Cortex of kidney (tissue), 1 donor: ENCODE measurements at places on chromosomes 16 and 17.

- DNase-seq: no peak
These were observed 151.0 kb upstream of the CDC42EP4 start for GRCh38 chr17:73462823-73463222.

GRCh38 chr16:50831751-50832150 is 89.9 kb downstream of the CYLD start:
- no peak for DNase-seq

DNA sequence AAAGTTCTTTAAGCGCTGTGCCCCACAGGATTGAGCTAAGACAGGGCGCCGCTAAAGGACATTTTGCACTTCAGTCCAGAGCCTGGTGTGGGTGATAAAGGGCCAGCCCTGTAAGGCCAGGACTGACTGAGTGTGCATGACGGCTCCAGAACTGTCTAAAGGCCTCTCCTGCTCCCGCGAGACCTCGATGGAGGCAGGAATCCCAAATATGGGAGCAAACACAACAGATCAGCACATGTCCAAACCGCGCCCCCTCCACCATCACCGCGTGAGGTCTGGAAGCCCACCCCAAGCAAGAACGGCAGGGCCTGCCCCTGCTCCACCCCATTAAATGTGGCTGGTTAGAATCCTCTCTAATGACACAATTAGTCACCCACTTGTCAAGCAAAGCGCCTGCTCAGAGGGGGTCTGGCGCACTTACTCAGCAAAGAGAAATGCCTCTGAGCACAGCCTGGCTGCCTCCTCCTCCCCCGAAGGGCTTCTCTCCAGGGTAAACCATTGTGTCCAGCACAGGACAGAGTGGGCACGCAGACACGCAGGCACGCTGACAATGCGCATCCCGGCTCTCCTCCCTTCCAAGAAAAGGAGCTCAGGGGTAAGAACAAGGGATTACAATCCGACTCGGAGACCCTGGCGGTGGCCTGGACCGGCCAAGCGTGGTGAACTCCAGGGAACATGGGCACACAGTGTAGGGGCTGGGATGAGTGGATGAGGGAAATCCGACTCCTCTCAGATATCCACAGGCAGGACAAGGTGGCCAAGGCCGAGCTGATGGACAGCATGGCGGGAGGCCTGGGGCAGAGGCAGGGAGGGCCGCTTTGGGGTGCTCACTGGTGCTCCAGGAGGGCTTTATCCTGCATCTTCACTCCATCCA is 1.5 kb downstream of the MXRA7 start:
- no peak for DNase-seq

DNA sequence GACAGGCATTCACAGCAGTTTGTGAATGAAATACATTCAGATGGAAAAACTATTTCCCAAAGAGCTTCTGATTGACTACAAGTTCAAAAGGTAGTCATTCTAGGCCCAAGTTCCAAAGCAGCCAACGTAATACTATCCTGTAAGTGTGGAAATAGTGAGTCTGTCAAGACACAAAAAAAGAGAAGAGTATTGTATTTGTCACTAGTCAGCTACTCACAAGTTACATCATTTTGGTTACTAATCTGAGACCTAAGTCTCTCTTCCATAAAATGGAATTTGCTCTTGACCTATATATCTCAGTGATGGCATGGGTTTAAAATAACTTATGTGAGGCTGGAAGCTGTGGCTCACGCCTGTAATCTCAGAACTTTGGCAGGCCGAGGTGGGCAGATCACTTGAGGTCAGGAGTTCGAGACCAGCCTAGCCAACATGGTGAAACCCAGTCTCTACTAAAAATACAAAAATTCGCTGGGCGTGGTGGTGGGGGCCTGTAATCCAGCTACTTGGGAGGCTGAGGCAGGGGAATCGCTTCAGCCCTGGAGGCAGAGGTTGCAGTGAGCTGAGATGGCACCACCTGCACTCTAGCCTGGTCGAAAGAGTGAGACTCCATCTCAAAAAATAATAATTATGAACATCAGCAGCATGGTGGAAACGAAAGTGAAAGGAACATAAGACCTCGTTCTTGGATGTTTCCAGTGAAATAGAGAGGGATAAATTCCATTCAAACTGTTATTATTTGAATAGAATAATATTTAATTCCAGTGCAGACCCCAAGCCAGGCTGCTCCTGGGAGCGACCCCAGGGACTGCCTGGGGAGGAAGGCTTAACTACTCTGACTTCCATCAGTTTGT is 2.9 kb downstream of the CMC2 start:
- no peak for DNase-seq

GRCh38 chr17:6574687-6575595 is 18.6 kb upstream of the PITPNM3 start:
- DNase-seq: no peak

DNA sequence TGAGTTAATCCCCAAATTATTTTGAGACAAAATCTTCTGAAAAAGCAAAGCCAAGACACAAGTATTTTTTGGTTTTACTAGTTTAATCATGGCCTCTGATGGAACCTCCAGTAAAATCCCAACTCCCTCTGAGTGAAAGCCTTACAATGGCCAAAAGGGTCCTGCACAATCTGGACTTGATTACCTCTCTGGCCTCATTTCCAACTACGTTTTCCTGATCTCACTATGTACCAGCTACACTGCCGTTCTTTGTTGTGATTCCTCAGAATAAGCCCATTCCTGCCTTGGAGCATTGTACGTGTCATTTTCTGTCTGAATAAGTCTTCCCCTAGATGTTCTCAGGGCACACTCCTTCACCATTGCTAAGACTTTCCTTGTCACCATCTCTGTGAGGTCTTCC is 37.3 kb downstream of the SPOP start:
- DNase-seq: no peak

DNA sequence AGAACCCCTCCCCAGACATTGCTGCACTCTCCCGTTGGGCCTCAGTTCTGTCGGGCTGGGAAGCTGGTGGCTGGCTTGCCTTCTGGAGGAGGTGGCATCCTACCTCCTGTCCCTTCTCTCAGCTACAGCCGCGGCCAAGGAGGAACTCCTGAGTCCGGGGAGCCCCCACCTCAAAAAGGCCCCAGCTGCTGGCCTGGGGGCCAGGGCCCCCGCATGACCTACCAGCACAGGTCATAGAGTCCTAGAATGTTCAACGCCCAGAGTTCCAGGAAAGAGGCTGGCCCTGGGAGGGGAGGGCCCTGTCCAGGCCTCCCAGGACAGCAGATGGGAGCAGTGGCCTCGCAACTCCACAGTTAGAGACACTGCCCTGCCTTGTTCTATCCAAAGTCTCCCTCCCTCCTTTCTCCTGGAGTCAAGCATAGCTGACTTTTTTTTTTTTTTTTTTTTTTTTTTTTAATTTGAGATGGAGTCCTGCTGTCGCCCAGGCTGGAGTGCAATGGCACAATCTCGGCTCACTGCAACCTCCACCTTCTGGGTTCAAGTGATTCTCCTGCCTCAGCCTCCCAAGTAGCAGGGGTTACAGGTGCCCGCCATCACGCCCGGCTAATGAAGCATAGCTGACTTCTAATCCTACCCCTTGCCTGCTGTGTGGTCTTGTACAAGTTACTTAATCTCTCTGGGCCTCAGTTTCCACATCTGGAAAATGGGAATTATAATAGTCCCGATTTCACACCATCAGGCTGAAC is 7.1 kb downstream of the CARHSP1 start:
- no peak for DNase-seq

DNA sequence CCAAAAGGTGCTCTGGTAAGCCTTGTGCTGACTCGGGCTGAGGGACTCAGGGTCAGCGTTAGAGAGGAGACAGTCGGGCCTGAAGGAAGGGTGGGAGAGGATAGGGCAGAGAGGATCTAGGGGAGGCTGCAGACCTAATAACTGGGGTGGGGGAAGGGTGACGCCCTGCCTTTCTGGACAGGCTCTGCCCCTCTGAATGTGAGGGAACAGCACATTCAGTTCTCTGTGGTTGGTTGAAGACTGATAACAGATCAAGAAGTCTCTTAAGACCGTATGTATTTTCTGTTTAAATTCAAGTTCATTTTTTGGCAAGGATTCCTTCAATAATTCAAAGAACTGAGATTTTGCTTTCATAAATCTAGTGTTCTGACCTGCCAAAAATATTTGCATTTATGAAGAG is 56.2 kb upstream of the TEKT3 start:
- DNase-seq: no peak

DNA sequence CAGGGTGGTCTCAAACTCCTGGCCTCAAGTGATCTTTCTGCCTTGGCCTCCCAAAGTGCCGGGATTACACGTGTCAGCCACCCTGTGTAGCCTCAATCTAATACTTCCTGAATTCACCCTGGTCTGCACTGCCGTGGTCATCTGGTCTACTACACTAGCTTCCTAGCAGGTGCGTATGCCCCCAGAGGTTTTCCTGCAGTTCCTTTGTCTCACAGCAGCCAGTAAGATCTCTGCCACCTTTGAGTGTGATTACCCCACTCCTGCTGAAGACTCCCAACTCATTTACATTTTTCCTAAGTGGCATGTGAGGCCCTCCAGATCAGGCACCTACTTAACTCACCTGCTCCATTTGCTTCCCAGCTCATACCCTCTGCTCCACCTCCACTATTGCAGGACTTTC is 5.1 kb upstream of the DDX19A start:
- no peak for DNase-seq

DNA sequence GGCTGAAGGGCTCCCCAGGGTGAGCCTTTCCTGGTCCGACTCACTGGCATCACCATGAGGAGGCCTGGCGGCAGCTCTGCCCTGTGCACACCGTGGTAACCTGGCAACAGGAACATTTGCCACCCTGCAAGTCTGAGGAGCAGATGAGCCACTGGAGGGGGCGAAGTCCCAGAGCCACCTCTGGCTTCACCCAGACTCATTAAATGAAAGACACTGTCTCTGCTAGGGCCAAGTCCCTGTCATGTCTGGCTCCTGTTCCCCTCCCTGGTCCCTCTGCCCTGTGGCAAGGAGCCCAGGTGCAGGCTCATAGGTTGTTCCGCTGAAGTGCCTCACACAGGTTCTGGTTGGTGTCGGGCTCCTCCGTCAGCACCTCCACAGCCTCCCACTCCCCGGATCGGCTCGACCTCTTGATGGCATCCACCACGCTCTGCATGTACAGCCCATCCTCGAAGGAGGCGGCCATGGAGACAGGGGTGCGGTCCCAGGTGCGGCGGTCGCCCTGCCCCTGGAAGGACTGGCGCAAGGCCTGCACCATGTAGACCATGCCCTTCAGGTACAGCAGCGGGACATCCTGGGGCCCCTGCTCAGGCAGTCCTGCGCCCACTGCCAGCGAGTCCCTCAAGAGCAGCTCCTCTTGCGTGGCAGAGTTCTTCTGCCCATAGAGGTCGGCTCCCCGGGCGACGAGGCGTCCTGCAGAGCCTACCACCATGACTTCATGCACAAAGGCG is 8.4 kb downstream of the C16orf86 start:
- DNase-seq: no peak

DNA sequence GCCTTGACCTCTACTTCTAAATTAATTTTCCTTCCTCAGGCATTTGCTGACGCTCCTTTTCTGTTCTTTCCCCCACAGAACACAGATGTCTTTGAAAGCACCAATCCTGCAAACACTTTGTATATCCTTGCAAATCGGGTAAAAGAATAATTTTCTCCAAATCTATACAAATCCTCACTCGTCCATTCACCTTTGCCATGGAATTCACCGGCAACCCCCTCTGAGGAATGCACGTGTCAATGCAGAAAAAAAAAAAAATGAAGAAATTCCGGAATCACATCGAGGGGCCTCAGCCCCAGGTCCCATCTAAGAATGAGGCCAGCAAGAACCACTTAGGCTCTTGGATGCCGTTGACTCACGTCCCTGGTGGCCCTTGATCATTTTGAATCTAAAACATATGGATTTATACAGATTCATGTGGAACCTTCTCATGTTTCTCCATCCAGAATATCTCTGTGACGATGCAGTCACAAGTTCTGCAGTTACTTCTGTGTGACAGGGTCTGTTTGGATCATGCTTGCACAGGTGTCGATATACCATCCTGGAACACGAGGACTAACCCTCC is 136.9 kb downstream of the RBFOX3 start:
- DNase-seq: no peak

DNA sequence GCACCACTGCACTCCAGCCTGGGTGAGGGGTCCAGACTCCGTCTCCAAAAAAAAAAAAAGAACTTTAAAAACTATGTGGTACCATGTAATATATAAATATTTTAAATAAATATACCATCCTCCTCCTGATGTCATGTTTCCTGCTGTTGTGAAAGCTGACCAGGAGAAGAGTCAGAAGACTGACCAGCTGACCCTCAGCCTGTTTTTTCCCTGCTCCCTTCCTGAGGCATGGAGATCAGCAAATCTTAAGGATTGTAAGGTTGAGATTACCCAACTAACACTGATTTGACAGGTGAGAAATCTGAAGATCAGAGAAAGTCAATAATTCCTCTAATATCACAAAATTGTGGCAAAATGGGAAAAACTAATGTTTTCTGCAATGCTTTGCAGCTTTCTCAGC is 18.1 kb downstream of the NCOR1 start:
- no peak for DNase-seq

DNA sequence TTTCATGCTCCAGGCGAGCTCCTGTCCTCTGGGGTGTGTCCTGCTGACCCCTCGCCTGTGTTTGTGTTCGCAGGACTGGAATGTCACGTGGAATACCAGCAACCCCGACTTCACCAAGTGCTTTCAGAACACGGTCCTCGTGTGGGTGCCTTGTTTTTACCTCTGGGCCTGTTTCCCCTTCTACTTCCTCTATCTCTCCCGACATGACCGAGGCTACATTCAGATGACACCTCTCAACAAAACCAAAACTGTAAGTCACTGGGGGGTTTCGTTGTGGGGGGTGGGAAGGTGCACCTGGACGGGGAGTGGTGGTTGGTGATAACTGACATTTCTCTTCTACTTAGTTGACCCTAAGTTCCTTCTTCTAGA is 58.3 kb downstream of the ABCC1 start:
- DNase-seq: no peak

DNA sequence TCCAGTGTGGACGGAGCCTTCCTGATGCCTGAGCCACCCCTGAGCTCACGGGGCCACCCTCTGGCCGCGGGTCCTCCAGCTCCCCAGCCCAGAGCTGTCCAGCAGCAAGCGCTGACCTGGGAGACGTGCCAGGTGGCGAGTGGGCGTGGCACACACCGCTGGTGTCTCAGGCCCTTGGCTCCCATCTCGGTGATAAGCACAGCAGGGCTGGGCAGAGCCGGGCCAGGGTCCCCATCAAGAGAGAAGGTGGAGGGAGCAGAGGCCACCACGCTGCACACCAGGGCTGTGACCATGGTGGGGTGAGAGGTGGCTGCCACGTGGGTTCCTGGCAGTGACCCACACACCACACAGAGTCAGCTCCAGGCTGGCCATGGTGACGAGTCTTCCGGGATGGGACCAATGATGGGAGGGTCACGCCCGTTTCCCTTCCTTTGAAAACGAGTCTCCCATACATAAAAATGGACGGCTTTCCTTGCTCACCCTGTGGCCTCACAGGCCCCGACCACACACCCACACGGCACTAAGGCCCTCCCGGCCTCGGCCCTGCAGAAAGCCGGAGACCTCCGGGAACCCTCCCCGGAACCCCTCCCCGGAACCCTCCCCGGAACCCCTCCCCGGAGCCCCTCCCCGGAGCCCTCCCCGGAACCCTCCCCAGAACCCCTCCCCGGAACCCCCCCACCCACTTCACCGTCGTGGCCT is 16.8 kb downstream of the UTS2R start:
- DNase-seq: no peak

- no peak for DNase-seq
These were observed 174.7 kb downstream of the KATNIP start for GRCh38 chr16:27724482-27725235.

GRCh38 chr17:7961421-7961820 is 29.4 kb downstream of the CNTROB start:
- no peak for DNase-seq

- no peak for DNase-seq
These were observed 118.3 kb downstream of the CMIP start for GRCh38 chr16:81562926-81563325.
